Activated CD8-positive, alpha-beta T cell treated with anti-CD3 and anti-CD28 coated beads for 36 hours (primary cell): ENCODE measurements at places on chromosomes 2 and 18.
A peak's percentile ranks its signal among the peaks of the same experiment; 100 is the strongest.

- peak; percentile 74 for DNase-seq
Observed at GRCh38 chr2:31523871-31524492, 56.8 kb downstream of the SRD5A2 start.

DNA sequence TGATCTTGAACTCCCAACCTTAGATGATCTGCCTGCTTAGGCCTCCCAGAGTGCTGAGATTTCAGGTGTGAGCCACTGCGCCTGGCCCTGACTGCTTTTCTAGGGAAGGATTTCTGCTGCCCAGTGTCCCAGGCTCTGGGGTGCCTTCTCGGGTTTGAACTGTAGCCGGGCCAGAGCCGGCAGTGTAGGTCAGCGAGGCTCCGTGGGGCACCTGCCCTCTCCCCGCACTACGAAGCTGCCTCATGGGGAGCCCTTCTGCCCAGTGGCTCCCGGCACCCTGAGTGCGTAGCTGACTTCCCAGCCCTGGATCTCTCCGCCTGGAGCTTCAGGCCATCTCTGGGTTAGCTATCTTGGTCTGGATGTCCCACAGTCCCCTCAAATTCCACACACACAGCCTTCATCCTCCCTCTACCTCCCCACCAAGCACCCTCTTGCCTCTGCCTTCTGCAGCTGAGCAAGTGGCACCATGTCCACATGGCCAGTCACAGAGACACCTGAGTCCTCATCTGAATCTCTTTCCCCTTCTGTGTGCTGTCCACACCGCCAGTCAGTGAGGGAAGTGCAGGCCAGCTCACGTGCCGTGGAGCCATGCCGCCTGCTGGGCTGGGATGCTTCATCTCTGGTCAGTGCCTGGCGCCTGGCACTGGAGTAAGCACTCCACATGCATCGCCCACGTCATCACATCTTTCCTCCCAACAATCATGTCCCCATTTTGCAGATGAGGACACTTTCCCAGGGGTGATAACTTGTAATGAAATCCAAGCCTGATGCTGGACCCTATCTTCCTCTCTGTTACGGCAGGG lies 69.2 kb downstream of the EDAR start:
- DNase-seq = no peak

DNA sequence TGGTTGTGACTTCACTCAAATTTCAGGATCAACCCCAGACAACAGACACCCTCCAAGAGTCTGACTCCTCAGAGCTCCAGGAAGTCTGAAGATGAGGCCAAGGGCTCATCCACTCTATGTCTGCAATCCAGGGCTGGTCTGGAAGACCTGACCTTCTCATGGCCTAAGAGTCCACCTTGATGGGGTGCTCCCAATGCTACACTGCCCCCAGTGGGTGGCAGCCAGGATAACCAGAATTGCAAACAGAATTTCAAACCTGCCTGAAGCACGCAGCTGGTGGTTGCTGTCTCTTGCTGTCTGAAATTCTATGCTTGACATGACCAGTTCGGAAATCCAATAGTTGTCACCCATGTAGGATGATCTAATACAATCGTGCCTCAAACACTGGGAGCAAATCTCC lies 96.0 kb downstream of the UXS1 start:
- DNase-seq = peak; percentile 57

- DNase-seq = no peak
Observed at GRCh38 chr2:238220274-238220891, 16.9 kb upstream of the ILKAP start.

DNA sequence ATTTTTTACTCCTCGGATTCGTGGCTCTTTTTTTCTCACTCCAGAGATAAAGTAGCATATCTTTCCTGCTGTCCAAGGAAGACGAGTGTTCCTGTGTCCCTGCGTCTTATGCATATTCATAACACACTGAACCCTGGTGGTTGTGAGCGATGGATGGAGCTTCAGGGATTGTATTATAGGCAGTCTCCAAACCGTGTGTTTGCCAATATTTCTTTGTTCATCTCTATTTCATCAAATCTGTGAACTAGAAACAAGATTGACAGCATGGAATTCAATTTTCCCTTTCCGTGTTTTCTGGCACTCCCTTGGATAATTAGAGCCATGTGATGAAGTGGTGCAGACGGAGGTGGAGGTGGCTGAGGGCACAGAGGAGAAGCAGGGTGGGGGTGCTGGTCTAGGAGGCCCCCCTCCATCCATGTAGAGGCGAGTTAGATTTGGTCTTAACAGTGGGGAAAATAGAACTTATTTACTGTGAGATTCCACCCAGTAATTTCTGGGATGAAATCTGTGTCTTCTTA lies 240.9 kb downstream of the PTPRM start:
- DNase-seq = no peak

DNA sequence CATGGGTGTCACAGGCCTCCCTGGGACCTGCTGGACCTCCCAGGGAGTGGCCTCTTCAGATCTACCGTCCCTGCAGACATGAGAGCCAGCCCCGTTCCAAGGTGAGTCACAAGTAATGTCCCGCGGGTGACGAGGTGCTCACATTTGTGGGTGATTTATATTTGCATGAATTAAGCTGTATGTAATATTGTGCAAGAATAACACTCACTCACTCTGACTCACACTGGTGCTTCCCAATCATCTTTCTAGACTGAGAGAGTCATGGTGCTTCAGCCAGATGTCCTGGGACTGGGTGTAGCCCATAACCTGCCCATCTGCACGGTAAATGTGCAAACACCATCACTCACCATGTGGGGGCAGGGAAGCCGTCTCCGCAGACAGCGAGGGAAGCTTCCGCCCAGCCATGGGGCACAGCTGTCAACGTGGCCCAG lies 347.5 kb upstream of the SALL3 start:
- DNase-seq = peak; percentile 21

GRCh38 chr2:230642966-230643365 lies 69.7 kb upstream of the CAB39 start:
- DNase-seq = no peak

- no peak for DNase-seq
Observed at GRCh38 chr2:23449413-23449812, 64.4 kb downstream of the KLHL29 start.

DNA sequence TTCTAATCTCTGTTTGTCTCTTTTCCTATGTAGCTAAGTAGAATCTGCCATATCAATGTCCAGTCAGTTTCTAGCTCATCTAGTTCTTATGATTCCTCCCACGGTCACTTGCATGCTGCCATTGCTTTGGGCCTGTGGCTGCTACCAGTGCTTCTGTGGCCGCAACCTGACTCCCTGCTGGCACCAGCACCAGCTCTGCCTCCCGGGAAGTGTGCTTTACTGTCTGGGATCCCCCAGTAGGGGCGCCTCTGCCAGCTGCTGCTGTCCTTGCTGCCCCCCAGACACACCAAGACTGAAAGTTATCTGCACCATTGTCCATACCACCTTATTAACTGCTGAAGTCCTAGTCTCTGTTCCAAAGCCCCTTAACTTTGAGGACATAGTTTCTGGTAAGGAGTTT lies 56.3 kb downstream of the RAPGEF4 start:
- no peak for DNase-seq

DNA sequence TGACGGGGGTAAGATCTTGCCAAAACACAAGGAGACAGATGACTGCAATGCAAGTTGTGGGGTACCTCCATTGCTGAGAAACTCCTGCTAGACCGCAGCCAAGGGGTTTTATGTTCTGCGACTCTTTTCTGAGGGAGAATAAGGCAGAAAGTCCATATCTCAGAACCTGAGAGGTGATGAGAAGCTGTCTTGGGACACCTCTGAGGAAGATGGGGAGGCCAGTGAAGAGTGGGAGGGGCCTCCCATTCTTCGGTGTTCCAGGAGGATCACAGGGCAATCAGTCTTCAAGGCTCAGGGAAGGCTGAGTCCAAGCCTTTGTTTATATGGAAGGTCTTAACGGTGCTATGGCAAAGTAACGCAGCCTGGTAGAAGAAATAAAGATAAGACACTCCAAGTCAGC lies 18.0 kb downstream of the CYP27A1 start:
- no peak for DNase-seq

GRCh38 chr18:12005538-12006487 lies 24.5 kb downstream of the IMPA2 start:
- DNase-seq = no peak

DNA sequence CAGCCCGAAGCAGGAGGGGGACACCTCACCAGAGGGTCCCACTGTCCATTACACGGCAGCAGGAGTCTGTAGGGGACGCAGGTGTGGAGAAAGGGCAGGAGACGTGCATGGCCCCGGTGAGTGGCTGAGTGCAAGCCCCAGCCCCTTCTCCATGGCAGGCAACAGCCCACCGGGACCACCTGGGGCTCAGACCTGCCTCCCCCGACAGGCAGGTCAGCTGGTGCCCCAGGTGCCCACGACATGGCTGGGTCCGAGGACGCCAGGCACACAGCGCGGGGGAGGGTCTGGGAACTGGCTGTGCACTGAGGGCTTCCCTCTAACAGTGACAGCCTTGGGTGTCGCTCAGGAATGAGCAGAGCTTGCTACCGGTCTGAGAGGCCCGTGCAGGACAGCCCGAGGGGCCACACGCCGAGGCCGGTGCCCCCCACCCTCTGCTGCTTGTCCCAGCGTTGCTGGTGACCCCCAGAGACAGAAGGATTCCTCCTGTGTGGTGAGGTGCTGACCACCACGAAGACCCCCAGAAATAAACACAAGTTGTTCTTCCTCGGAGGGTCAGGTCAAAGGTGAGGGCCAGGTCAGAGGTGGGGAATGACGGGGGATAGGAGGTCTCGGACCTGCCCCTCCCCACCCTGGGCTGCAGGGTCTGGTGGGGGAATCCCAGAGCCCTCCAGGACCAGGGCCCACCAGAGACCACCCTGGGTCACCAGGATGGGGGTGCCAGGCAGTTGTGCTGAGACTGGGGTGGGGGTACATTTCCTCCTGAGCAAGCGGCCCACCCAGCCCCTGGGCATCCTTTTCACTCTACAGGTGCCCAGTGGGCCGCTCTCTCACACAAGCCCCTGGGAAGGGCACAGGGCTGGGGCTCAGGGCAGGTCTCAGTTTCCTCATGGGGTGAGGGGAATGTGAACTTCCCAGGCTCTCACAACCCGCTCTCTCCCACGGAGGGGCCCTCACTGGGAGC lies 50.6 kb downstream of the SLC66A2 start:
- no peak for DNase-seq

DNA sequence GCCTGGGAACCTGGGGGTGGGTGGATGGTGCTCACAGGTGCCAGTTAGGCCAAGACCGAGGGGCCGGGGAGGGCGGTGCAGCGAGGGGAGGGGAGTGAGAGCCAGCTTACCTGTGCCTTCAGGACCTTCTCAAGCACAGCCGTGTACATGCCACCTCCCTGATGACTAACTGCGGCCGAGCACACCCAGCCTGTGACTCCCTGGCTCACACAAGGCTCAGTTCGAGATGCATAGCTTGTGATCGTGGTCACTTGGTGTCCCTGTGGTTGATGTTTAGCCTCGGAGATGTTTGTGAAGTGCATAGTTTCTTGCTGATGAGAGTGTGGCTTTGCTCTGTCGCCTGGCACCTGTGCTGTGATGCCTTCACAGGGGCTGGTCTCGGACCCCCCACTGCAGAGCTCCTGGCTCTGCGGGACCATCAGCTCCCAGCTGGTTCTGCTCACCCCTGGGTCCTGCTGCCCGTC lies 84.5 kb upstream of the ODC1 start:
- DNase-seq = no peak

- DNase-seq = no peak
Observed at GRCh38 chr18:74524097-74524496, 10.2 kb upstream of the CNDP1 start.

- no peak for DNase-seq
Observed at GRCh38 chr2:120768112-120769048, 32.7 kb downstream of the GLI2 start.

GRCh38 chr2:132037527-132038178 lies 124.1 kb downstream of the ANKRD30BL start:
- DNase-seq = peak; percentile 2

DNA sequence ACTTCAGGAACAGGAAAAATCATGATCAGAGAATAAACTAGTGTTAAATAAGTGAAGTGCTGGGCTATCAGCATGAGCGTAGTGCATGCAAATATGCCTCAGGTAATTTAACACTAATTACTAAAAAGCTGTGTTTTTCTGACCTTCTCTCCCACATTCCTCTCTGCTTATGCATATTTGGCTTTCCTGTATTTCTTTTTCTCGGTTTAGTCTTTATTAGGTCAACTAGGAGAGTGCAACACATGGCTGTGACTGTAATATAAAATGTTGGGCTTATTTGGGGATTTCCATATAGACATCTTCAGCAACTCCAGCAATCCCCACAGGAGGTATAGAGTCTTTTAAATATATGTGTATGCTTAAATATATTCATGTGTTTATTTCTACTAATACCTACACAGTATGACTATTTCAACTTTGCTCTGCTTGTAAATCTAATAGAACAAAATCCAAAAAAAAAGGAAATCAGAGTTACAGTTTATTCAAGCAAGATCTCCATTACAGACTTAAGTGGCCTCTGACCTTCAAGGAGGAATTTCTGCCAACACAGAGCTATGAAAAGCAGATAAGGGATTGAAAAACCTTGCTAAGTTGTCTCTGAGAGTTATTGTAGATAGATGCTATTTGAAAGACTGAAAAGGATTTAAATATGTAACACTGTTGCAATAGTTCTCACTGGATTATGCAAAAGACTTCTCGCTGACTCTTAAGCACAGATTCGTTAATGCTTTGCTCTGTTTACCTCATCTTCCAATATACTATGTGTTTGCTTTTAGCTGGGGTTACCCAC lies 359.5 kb upstream of the RGPD4 start:
- no peak for DNase-seq

GRCh38 chr2:152518641-152519580 lies 183.9 kb downstream of the FMNL2 start:
- DNase-seq = no peak

DNA sequence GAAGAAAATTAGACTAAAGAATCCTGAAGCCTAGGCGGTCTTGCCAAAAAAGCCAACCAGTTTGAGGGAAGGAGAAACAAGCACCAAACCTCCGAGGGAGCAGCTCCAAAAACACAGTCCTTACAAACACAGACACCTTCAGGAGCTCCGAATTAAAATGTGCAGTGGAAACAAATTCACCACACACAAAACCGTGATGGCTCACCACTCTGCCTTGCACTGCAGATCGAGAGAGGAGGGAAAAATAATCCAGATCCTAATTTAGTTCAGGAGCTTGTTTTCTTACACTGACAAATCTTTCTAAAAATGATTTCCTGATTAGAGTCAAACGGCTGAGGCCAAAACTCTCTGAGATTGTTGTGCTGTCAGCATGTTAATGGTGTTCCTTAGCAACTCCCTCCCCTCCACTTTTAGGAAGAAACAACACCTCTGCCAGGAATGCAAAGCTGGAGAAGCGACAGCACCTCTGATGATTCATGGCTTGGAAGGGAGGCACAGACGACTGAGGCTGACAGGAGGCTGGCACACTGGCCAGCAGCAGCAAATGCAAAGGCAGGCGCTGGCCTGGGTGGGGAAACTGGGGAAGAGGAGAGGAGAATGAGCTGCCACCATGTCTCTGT lies 249.4 kb upstream of the KLHL29 start:
- no peak for DNase-seq

DNA sequence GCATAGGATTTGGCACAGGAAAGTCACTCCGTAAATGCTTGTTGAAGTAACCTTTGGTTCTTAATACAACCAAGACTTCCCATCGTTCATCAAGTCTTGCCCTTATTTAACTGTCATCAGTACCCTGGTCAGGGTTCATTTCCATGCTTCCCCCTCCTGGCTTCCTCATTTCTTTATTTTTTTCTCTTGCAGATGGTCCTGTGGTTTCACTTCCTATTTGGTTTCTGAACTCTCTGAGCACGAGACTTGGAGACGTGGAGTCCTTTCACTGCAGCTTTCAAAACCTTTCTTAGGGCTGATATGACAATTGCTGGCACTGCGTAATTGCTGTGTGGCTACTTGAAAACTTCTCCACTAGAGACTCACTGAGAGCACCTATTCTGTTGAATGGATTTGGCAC lies 59.9 kb upstream of the PID1 start:
- DNase-seq = no peak
